ENCODE measurements at places on chromosomes 2 and 18.
A peak's percentile ranks its signal among the peaks of the same experiment; 100 is the strongest.

- no peak for DNase-seq
Measured at GRCh38 chr2:190786404-190787166, 94.0 kb upstream of the GLS start.

GRCh38 chr2:53640466-53640865, 127.1 kb upstream of the CHAC2 start:
- DNase-seq = no peak

- peak; percentile 70 for DNase-seq
Measured at GRCh38 chr2:128315829-128316776, 2.6 kb downstream of the HS6ST1 start.

DNA sequence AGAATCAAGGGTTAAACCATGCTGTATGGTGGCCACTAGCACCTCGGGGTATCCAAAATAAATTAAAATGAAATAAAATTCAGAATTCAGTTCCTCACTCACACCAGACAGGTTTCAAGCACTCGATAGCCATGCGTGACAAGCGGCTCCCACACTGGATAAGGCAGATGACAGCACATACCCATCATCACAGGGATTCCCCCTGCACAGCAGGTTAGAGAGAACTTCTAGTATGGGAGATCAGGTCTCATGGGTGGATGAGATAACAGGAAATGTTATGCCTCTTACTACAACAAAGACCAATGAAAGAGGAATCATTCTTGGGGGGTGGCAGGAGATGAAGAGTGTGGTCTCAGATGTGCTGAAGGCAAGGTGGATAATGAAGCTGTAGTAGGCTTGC, 121.9 kb upstream of the ACAA2 start:
- DNase-seq = no peak

DNA sequence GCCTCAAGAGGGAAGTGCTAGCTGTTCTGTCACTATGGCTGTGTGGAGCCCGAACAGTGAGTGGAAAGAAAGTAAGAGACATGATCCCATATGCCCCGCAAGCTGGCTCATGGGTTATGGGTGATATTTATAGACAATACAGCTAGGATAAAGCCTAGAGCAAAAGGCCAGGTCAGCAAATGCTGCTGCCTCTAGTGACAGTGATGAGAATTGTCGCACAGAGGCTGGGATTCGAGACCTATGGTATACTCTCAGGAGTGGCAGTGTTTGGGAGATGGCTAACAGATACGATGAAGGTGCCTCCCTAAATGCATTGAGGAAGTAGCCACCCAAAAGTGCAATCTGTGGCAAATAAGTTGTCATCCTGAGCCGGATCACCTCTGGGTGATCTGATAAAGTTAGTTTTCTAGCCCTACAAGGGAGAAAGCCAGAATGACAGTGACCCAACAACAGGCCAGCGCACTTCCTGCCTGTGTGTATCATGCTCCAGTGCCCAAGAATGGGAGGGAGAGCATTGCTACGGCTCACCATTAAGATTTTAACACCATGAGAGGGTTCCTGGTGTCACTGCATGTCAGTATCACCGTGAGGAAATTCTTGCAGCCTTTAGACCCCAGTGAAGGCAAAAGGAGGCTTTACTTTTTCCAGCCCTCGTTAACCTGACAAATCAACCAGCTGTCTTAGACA, 92.2 kb upstream of the TGFA start:
- DNase-seq = no peak

DNA sequence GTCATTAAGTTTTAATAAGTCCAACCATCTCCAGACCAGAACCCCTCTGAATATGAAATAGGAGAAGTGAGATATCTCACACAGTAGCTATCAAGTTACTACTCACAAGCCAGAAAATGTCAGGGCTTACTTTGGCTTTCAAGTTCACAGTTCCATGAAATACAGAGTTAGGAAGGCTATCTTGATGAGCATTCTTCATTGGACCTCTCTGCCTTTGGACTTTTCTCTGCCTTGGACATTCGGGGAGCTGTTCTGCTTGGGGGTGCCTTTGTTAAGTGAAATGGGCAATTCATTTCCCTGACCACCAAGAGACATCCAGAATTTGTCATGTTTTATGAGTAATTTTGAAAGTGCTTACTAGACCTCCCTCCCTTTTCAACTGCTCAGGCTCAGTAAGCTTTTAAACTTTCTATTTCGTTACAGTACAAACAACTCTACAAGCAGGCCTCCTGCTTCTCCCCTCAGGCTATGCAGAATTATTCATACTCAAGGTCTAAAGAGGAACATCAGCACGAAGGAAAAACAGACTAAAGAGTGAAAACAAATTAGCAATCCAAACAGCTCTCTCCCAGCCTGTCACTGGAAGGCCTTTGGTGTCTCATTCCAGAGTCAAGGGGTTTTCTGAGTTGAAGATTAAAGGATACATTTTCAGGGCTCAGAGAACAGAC, 95.3 kb downstream of the MREG start:
- peak; percentile 65 for DNase-seq

- no peak for DNase-seq
Measured at GRCh38 chr2:204726831-204727230, 181.6 kb downstream of the PARD3B start.

DNA sequence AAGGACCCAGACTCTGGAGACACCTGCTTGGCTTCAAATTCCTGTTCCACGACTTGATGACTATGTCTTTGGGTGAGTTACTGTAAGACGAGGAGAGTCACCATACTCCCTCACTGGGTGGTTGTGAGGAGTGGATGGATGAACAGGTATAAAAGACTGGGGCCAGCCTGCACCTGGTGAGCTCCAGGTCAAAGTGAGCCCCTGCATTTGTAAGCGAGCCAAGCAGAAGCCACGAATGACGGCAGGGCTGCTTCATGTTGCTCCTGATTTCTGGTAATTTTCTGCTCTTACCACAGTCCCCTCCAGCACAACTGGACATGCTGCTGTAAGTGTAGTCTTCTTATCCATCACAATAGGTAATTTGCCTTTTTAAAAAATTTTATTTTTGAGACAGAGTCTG, 86.6 kb downstream of the POLR1A start:
- DNase-seq = no peak

DNA sequence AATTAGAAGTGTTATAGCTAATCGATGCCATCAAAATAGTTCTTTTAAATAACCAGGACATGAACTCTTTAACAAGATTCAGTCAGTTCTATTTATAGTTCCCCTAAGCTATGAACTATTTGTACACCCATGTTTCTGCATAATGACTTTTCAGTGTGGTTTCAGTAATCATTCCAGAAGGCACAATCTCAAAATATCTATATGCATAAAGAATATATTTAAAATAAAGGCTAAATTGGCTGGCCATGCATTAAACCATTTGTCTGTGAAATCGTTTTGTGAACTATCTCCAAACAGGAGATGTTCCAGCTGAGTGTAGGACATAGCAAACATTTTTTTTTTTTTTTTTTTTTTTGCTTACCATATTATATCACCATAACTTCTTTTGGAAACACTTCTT, 719.3 kb downstream of the PLCL1 start:
- DNase-seq = no peak

- peak; percentile 81 for DNase-seq
Measured at GRCh38 chr2:226758921-226759640, 40.5 kb downstream of the IRS1 start.

DNA sequence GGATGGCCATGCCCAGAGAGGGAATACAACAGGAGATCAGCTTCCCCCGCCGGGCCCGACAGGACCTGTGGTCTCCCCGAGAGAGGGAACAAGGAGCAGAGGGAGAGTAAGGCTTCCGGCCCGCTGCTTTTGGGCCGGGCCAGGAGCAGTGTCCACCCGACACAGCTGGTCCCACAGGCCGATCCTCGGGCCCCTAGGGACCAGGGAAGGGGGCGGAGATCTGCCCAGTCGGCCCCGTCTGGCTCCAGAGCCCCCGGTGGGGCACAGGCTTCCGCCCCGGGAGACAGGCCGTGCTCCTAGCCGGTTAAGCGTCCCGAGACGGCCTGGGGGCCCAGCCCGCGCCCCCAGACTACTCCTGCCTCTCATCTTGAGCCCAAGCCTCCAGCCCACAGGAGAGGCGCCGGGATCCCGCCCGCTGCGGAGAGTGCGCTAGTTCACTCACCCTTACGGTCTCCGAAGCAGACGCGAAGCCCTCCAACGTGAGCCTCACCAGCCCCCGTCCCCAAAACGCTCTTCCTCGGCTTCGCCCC, at the start of gene MCFD2:
MCFD2 (minus strand) TSS at position 526 of the 530 bp plus-strand sequence. CDS start 6,635 bp downstream, outside the sequence.
- peak; percentile 51 for DNase-seq
